Heart right ventricle (tissue), 16 donors: ENCODE measurements at places on chromosomes 12 and 14. TPM values are rescaled to one million over a fixed set of nuclear protein-coding genes. Genes with fewer than 3 reads are reported as not detected.

TESPA1 gene
- 0.95 TPM for total RNA-seq

DNA sequence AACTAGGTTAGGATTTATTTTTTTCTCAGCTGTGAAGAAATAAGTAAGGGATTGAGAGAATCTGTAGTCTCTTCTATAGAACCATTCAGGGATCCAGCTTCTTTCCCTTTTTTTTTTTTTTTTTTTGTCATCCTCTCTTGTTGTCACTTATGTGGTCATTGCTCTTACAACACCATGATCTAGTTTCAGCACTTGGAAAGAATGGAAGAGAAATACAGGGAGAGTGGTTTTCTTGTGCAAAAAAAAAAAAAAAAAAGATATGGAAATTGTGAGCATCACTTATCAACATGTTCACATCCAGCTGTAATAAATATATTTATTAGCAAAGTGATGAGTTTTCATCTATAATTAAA lies 599.3 kb downstream of the SLC6A15 start:
- DNase-seq, result no peak
- no peaks in the 10 kb centered on the region for H3K27me3 ChIP-seq
- no peaks in the 10 kb centered on the region for H3K36me3 ChIP-seq
- H3K4me1 ChIP-seq, result no peaks in the 10 kb centered on the region
- no peak overlapping the region for H3K4me3 ChIP-seq

DNA sequence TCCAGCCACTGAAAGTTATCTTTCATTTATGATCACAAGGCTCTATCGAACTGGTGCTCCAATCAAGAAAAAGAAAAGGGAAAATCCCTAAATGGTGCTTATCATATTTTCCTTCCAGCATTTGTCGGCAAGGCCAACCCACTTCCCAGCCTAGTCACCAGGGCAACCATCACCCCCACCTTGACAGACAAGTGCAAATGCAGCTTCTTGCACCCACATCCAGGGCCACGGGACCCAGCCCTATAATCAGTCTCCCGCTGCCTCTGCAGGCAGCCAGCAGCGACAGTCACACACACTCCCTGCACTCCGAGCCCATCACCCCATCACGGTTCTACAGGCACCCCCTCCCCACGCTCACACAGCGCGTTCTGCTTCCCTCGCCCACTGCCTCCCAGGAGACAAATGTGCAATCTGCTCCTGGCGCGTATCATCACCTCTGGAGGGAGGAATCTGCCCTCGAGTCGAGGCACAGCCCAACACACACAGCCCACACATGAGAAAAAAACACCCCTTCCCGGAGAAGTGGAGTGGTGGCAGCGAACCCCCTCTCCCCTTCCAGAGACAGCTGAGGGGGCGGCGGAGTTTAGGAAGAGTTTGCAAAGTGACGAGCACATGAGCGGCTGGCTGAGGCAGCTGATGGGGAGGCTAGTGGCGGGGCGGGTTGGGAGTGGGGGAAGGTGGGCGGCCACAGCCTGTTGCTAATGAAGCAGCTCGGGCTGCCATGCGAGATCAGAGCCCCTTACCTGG lies 9.3 kb upstream of the PPP4R4 start:
- no peak overlapping the region for H3K27ac ChIP-seq
- H3K4me1 ChIP-seq, result peaks cover 5% of the 10 kb centered on the region
- peaks cover 13% of the 10 kb centered on the region for H3K27me3 ChIP-seq
- no peak for DNase-seq
- H3K4me3 ChIP-seq, result no peak overlapping the region

DNA sequence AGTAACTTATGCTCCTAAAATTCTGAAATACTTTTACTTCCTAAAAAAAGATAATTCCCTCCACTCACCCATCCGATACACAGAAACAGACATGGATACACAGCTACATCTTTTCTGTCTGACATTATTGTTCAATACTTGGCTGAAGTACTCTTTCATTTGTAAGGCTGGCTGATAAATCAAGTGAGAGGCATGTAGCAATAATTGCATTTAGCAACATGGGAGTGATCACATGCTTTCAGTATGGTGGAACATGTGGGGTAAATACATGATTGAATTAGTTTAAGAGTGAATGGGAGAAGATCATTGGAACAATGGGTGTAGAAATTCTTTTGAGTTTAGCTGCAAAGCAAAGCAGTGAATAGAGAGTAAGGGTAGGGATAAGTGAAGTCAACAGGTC lies 25.6 kb downstream of the PTPRQ start:
- H3K4me1 ChIP-seq, result no peaks in the 10 kb centered on the region
- no peaks in the 10 kb centered on the region for H3K27me3 ChIP-seq
- H3K36me3 ChIP-seq, result no peaks in the 10 kb centered on the region
- no peak overlapping the region for H3K27ac ChIP-seq

REP15 gene
- 5.7 TPM for total RNA-seq

DNA sequence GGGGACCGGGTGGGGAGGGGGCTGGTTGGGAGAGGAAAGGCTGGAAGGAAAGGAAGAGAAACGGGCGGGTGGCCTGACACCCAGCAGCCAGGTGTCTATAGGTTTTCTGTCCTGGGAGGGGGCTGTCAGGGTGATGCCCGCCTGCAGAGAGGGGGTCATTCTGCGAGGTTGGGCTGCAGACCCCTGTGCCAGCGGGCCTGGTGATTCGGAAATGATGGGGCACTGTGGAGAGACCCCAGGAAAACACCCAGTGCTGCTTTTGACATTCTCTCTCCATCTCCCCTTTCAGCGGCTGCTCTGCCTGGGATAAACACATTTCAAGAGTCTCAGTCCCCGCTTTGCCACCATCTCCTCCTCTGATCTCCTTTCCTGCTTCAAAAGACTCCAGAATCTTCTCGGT lies 168.5 kb upstream of the RTL1 start:
- H3K36me3 ChIP-seq, result no peaks in the 10 kb centered on the region
- H3K27me3 ChIP-seq, result peaks cover 16% of the 10 kb centered on the region
- no peaks in the 10 kb centered on the region for H3K4me1 ChIP-seq
- DNase-seq, result no peak
- no peak overlapping the region for H3K27ac ChIP-seq

- no peak for DNase-seq
- no peak overlapping the region for H3K27ac ChIP-seq
- H3K27me3 ChIP-seq, result no peaks in the 10 kb centered on the region
- H3K36me3 ChIP-seq, result no peaks in the 10 kb centered on the region
These were observed 177.3 kb upstream of the NUDT4 start for GRCh38 chr12:93200291-93200917.

DNA sequence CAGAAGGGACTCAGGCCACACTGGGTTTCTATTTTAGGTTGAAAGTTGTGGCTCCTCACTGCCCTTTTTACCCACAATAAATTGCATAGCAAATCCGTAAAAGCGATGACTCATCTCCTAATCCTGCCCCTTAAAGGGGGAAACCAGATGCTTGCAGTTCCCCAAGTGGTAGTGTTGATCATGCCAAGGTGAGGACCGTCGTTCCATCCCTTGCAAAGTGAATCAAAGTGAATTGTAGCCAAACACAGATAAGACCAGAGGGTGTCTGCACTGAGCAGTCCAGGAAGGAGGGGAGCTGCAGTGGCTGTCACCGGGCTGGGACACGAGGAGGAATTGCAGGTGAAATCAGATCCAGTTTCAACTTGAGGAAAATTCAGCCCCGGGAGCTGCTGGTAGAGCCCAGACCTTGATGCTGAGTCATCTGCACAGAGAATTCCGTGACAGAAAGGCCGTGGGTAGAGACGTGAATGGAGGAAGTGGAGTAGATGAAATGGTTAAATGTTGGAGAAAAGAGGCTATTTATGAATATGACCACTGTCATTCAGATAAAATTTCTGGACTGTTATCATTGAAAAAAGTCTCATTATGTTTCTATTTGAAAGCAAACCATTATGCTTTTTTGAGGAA lies 44.2 kb upstream of the MMP17 start:
- no peaks in the 10 kb centered on the region for H3K27me3 ChIP-seq
- H3K27ac ChIP-seq, result no peak overlapping the region
- H3K36me3 ChIP-seq, result no peaks in the 10 kb centered on the region

DNA sequence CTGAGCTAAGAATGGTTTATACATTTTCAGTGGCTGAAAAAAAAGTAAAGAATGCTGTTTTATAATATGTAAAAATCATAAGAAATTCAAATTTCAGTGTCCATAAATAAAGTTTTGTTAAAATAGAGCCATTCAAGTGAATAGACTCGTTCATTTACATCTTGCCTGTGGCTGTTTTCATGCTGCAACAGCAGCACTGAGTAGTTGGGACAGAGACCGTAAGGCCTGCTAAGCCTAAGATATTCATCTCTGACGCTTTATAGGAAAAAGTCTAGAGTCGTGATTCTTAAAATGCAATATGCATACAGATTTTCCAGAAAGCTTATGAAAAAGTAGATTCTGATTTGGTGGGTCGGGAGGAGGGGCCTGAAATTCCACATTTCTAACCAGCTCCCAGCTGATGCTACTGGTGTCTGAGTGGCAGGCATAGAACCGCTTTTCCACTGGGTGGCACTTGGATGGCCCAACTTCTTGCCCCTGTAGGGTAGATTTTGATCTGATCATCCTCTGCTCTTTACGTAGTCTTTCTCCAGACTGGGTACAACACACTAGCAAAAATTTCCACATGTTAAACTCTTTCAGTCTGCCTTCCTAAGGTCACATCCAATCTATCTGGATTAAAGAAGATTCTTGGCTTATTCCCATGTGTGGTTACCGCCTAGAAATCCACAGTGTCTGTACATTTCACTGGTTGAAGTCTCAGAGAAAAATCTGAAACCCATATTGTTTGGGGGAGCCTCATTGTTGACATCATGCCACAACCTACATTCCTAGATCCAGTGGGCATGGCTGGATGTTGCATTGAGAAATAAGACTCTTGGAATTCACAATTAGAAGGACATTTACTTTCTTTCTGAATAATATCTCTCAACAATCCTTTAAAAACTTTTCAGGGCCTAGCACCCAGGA lies 151.2 kb downstream of the C12orf75 start:
- DNase-seq, result no peak
- no peaks in the 10 kb centered on the region for H3K27me3 ChIP-seq
- H3K27ac ChIP-seq, result no peak overlapping the region
- no peak overlapping the region for H3K4me3 ChIP-seq

DNA sequence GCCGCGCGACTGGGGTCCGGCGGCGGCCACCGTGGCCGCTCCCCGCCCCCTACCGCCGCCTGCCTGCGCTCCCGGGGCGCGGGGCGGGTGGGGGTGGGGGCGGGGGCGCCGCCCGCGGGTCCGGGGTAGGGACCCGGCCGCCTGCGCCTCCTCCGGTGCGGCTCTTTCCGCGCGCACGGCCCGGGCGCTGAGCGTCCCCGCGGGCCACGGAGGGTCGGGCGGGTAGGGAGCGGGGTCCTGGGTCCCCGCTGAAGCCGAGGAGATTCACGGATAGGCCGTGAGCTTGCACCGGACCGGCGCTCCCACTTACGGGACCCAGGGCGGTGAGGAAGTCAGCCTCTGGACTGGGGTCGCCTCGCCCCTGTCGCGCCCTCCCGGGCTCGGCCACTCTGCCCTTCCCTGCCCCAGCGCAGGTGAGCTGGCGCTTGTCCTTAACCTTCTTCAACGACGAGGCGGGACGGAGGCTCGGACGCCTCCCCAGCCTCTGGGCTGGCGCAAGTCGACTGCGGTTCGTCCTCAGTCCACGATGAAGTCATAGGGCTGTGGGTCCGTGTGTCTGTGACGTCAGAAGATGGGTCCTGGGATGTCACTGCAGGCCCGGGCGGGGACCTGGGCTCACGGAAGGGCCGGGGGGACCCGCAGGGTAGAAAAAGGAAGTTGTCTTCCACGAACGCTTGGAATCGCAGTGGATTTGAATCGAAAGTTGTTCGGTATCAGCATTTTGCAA lies 514 bp downstream of the FBXO34 start:
- H3K4me1 ChIP-seq, result peaks cover 41% of the 10 kb centered on the region
- peak overlapping the region; percentile 96 for H3K4me3 ChIP-seq
- no peaks in the 10 kb centered on the region for H3K27me3 ChIP-seq
- H3K27ac ChIP-seq, result peak overlapping the region; percentile 95
- H3K36me3 ChIP-seq, result no peaks in the 10 kb centered on the region
- DNase-seq, result peak; percentile 65

- no peaks in the 10 kb centered on the region for H3K27me3 ChIP-seq
- peaks cover 48% of the 10 kb centered on the region for H3K36me3 ChIP-seq
- no peak overlapping the region for H3K4me3 ChIP-seq
- DNase-seq, result no peak
- H3K4me1 ChIP-seq, result no peaks in the 10 kb centered on the region
These were observed 10.8 kb downstream of the TGFB3 start for GRCh38 chr14:75970989-75971388.

DNA sequence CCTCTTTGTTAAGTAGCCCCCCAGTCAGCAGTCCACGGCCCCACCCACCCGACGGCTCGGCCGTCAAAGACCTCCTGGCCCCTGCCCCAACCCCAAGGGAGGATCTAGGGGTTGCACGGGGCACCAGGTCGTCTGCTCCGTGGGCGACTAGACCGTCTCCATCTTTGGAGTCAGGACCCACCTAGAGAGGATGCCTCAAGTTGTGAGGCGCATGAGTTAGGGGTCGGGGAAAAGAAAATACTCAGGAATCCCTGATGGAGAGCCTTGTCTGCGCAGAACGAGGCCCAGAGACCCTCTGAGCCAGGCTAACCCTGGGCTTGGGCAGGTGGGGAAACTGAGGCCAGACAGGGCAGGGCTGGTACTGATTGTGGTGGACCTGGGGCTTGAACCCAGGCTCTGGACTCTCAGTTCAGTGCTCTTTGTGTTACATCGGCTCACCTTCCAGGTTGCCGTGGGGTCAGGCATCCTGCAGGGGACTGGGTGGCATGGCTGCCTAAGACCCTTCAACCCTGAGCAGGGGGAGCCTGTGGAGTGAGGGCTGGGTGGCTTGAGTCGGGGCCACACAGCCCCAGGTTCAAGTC lies 839 bp downstream of the OTUB2 start:
- H3K27me3 ChIP-seq, result no peaks in the 10 kb centered on the region
- peak overlapping the region; percentile 70 for H3K4me3 ChIP-seq
- DNase-seq, result no peak
- no peak overlapping the region for H3K27ac ChIP-seq
- no peaks in the 10 kb centered on the region for H3K36me3 ChIP-seq
- H3K4me1 ChIP-seq, result no peaks in the 10 kb centered on the region

GRCh38 chr12:7832059-7832696 lies 40.5 kb downstream of the SLC2A14 start:
- H3K27ac ChIP-seq, result no peak overlapping the region
- DNase-seq, result peak; percentile 14
- no peaks in the 10 kb centered on the region for H3K4me1 ChIP-seq

KSR2 gene
- total RNA-seq, result not detected

GRCh38 chr14:29663281-29663801 lies 264.3 kb downstream of the PRKD1 start:
- DNase-seq, result no peak
- H3K36me3 ChIP-seq, result no peaks in the 10 kb centered on the region
- H3K27ac ChIP-seq, result no peak overlapping the region
- no peak overlapping the region for H3K4me3 ChIP-seq
- no peaks in the 10 kb centered on the region for H3K27me3 ChIP-seq

ZNF605 gene
- 14.4 TPM for total RNA-seq
